Fibroblast of skin of left biceps (primary cell): ENCODE measurements at places on chromosomes 7 and 10.

DNA sequence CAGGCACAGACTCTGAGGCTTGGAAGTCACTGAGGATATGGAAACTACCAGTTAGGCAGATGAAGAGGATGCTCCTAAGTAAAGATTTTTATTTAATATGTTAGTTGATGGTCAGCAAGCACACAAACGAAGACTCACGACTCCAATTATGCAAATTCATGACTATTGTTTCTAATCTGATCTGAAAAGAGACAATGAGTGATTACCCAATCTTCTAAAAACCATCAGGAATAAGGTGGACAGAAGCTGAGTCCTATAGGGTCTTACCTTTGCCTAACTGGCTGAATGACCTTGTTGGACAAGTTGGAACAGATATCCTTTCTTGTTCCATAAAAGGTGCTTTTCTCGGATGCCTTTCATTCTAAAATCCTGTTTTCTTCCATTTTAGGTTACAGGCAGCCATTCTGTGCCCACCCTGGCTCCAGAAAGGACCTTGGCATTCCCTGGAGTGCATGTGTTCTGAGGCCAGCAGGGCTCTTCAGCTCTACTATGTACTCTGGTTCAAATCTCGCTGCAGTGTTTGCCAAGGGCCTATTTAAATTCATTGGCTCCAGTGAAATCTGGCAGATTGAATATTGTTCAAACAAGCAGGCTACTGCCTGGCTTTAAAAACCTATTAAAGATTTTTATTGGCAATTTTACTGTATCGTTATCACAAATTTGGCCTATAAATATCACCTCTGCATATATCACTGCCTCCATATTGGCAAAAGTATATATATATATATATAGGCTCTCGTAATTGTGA, 77.5 kb downstream of the SLC25A13 start:
- DNase-seq = no peak

GRCh38 chr10:71767420-71768035, 5.8 kb downstream of the VSIR start:
- no peak for DNase-seq

GRCh38 chr10:99784727-99785441, 2.4 kb downstream of the ABCC2 start:
- no peak for DNase-seq

- DNase-seq = no peak
These were observed 70.2 kb downstream of the CAV1 start for GRCh38 chr7:116595063-116595462.

GRCh38 chr7:1044189-1045068, at the start of gene GPR146:
GPR146 (plus strand) TSS chr7:1044546; CDS start chr7:1057516, 12,970 bp downstream.
- peak; percentile 86 for DNase-seq

- no peak for DNase-seq
These were observed 10.3 kb downstream of the ZNF775 start for GRCh38 chr7:150389532-150389816.

GRCh38 chr7:88377434-88377833, 70.7 kb upstream of the STEAP4 start:
- DNase-seq = no peak

DNA sequence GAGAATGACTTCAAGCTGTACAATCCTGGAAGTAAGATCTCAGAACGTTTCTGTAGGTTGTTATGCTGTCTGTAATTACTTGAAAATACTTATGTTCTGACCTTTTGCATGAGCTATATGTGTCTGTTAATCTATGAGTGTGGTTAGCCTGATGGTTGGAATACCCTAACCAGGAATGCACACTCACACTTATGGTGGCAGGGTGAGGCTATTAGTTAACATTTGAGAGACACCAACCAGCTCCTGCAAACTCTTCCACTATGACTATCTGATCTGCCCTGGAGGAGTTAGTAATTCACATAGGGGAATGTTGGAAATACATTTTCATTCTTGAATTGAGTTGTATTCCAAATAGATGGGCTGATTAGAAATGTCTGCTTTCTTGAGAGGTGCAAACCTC, 450.3 kb downstream of the INHBA start:
- no peak for DNase-seq

DNA sequence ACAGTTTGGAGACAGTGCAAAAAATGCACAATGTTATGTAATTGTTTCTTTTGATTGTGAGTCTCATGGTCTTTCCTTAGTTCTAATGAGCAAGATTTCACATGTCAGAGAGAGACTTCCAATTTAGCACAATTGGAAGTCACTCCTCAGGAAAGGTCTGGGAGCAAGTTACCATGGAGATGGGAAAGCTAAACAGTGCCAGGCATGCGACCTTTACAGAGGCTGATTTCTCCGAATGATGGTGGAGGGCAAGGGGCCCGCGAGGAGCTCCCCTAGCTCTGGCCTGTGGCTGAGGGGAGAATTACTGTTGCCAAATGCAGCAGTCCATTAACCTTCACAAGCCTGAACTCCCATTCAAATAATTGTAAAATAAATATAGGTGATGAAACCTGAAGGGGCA, 59.3 kb downstream of the CDCA7L start:
- DNase-seq = no peak

GRCh38 chr10:66095610-66096009, 830.2 kb upstream of the LRRTM3 start:
- DNase-seq = no peak

- DNase-seq = peak; percentile 4
These were observed 10.2 kb upstream of the GDF2 start for GRCh38 chr10:47311932-47312662.

DNA sequence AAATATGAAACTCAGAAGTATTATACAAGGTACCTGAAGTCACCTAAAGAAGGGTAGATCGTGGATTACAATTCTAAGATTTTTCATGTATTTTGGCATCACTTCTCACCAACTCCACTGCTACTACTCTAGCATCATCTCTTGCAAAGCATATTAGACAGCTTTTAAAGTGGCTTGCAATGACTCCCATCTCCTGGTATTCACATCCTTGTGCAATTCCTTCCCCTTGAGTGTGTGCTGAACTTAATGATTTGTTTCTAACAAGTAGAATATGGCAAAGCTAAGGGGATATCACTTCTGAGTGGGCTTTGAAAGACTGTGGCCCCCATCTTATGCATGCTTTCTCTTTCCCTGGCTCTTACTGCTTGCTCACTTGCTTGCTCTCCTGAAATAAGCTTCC, 280.2 kb downstream of the SNX13 start:
- no peak for DNase-seq

- no peak for DNase-seq
These were observed 337.5 kb upstream of the KAT6B start for GRCh38 chr10:74488907-74489306.

DNA sequence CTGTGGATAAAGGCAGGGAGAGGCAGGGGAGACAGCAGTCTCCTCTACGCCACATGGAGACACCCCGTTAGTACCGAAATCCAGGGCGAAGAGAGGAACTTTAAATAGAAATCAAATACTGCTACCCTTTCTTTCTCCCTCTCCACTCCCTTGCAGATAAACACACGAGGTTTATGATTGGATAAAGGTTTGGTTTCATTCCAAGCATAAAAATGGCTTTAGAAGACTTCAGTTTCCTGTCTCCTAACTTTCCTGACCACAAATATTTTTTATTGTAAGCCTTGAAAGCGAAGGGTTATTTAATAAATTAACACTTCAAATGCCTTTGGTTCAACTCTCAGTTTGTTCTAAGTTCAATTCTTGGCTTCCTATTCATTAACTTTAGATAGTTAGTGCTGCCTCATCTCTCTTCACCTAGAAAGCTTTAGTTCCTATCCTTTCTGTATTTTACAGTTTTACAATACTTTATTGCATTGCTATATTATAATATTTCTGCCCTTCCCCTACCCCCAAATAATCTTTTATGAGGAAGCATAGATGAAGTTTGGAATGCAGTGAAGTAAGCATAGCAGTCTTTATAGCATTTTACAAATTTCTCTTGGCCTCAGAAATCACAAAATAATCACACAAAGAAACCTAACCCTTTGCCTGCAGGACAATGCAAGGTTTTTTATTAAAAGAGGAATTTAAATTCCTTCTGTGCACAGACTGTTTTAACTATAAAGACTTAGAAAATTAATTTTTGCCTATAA, 31.5 kb upstream of the ARID5B start:
- DNase-seq = peak; percentile 76

DNA sequence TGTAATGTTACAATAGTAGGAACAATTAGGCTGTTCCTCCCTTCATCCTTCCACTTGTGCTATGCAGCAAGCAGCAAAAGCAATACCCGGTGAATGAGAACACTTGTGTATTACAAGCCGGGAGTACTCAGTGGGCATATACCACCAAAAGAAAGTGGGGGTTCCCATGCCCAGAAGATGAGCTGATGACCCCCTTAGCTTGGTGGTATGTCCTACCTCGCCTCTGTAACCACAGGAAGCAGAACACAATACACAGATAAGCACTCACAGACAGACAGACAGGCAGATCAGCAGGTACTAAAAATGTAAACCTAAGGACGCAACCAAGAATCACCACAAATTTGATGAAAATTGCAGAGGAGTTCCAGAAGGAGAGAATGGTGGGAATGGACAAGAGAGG, 15.5 kb upstream of the KIF20B start:
- DNase-seq = no peak

DNA sequence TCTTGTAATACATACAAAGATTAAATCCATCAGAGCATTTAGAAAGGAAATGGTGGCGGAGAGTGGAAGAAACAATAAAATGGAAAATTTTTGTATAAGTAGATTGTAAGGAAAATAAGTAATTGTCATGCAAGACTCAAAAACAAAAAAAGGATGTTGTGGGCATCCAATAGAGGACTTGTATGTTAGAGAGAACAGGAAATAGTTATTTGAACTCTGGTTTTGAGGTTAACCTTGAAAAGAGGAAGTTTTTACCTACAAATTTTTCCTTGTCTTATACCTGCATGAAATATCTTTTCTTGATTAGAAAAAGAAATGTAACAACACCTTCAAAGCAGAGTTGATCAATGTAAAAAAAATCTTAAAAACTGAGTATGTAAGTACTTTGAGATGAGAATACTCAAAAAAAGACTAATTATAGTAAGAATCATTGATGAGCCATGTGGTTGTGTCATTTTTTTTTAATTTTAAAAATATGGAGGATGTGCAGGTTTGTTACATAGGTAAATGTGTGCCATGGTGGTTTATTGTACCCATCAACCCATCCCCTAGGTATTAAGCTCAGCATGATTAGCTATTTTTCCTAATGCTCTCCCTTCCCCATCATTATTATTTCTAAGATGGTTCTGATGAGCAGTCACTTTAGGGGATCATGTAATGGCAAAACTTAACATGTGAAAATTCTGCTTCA, 11.9 kb downstream of the TMEM106B start:
- no peak for DNase-seq

GRCh38 chr7:155184923-155185322, 112.8 kb upstream of the INSIG1 start:
- no peak for DNase-seq

- no peak for DNase-seq
These were observed 68.5 kb downstream of the INPP5A start for GRCh38 chr10:132606031-132606491.

DNA sequence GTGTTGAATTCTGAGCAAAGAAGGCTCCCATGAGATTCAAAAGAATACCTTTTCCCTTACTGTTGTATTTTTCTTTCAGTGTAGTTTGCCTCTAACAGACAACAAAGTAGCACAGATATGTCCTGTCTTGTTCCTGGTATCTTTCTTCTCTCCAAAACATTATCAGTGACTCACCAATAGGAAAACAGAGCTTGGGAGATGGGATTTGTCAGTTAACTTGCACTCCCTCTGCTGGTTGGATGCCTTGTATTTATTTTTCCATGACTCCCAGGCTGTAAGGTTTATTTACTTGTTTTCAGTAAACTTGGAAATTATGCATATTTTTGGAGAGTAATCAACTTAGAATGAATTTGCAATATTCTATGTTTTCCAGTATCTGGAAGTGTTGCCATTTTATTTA, 129.7 kb downstream of the SAMD9 start:
- no peak for DNase-seq

DNA sequence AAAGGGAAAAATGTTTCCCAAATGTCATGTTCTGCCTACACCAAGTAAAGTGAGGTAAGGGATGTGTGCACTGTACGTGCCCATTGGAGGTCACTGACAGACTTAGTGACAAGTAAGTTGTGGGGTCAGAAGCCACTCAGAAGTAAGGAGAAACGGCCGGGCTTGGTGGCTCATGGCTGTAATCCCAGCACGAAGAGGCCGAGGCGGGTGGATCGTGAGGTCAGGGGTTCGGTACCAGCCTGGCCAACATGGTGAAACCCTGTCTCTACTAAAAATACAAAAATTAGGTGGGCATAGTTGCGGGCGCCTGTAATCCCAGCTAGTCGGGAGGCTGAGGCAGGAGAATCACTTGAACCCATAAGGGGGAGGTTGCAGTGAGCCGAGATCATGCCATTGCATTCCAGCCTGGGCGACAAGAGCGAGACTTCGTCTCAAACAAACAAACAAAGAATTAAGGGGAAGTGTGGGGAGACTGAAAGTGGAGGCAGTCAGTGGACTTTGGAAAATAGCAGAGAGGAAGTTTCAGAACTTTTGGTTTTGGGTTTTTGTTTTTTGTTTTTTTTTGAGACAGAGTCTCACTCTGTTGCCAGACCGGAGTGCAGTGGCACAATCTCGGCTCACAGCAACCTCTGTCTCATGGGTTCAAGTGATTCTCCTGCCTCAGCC, 114.8 kb downstream of the WDFY4 start:
- DNase-seq = no peak

- no peak for DNase-seq
These were observed 45.4 kb downstream of the FBXW4 start for GRCh38 chr10:101649525-101650085.

DNA sequence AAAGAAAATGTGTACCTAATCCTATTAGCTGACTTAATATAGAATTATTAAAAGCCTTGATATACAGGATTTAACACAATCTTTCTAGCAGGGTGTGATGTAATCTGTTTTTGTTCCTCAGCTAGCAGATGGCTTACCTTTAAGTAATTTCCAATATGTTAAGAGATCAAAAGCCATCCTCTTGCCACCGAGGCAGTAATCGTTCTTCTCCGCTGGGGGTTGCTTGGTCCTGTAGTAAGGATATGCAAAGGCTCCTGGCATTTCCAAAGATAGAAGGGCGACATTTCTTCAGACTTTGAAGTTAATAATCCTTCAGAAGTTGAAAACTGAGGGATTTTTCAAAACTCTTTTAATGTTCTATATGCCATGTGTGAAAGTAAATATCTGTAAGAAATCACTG, 156.4 kb downstream of the FZD1 start:
- no peak for DNase-seq

GRCh38 chr7:73342645-73343044, 14.7 kb downstream of the FKBP6 start:
- peak; percentile 15 for DNase-seq

DNA sequence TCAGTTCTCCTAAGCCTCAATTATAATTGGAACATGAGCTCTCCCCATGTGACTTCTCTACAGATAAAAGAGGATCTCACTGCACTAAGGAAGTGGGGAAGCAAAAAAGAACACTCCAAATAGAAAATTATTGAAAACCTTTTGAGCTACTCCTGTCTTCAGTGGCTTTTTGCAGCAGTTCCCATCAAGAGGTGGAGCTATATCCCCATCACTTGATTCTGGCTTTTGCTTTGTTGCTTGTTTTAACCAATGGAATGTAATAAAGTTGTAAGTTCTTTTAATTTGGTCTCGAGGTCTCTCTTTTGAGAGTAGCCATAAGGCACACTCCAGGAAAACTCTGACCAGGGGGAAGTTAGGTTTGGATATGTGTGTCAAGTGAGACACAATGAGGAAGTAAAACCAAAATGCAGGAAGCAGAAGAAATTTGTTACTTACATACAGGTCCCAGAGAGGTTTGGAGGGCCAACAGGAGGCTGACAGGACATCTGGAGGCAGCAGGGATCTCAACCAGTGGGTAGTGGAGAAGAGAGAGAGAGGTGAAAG, 569.4 kb downstream of the HTR7 start:
- no peak for DNase-seq

- peak; percentile 67 for DNase-seq
These were observed at the start of gene LDB1 for GRCh38 chr10:102120142-102120990. LDB1 (minus strand) TSS chr10:102120368; CDS start chr10:102120110, 258 bp downstream.
